ENCODE measurements at places on chromosomes 1 and 21.

DNA sequence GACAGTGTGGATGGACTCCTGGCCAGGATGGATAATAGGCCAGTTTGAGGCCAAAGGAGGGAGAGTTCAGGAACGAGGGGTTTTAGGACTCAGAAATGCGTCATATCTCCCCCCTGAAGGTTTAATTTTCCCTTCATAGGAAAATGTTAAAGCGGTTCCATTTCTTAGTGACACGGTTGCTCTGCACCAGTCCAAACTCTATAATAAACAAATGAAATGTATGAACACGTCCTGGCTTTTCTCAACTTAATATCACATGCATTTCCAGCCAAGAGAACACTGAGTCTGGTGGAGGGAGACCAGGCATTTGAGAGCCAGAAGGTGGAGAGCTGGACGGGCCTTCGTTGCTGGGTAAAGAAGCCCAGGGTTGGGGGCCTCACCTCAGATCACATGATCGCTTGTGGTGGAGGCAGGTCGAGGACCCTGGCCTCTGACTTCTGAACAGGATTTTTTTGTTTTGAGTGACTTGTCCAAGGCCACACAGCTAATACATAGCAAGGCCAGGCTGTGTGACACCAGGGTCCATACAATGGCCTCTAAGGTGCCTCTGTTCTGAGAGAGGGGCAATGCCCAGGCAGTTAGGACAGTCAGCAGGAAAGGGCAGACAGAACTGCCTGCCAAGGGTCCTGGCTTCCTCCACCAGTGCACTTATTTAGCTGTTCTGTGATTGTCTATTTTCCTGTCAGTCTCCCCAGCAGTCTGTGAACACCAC lies 11.4 kb downstream of the SLC1A7 start:
- DNase-seq, result no peak

DNA sequence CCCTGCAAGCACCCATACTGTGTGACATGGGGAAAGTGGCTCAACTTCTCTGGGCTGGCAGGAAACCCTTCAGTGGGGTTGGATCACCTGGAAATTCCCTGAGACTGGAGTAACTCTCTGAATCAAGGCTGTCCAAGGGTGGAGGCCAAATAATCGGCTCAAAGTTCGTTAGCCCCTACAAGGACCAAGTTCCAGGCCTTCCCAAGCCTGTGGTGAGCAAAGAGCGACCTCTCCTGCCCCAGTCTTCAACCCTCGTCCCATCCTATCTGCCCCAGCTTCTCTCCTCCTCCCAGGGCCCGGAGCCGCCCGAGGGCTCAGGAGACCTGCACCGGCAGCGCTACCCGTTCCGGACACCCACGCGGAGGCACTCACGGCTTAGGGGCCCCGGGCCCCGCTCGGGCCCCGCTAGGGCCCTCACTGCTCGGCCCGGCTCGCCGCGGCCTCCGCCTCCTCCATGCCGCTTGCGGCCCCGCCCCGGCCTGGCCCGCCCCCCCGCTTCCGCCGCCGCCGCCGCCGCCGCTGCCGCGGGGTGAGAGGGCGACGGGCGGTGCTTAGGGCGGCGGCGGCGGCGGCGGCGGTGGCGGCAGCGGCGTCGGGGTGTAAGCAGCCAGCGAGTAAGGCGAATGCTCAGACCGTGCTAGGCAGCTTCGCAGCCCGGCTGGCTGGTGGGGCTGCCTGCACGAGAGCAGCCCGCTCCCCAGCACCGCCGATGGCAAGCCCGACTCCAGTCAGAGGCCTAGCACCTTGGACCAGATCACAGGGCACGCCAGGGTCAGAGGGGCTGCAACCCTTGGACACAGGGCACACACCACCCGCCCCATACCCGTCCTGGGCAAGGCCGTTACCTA lies at the start of gene POMGNT1:
POMGNT1 (minus strand) TSS at position 471 of the 848 bp plus-strand sequence. CDS start 613 bp downstream, outside the sequence.
- peak; percentile 51 for DNase-seq

- DNase-seq, result peak; percentile 53
Measured at GRCh38 chr1:152188673-152189591, 29.9 kb upstream of the RPTN start.

DNA sequence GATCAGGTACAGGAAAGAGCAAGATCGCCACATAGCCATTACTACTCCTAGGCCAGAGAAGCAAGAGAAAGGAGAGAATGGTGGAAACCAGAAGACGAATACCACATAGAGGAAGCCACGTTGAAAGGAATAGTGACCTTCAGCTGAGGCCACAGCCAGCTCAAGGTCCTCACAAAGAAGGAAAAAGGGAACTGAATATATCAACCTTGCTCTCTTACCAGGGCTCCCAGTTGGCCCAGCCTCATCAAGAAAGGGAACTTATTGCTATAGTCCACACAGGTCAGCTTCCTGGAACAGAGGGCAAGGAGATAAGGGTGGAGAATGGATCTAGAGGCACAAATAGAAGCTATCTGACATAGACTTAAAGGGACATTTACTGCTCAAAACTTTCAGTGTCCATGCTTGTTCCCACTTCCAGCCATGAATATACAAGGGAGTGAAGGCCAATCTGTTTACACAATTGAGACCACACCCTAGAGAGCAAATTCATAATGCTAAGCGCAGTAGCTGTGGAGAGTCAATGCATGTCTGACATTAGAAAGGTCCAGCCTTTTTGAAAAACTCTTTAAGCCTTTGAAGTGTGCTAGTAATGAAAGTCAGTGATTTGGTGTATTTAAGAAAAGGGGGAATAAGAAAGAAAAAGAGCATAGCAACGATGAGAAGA lies 120.7 kb upstream of the ZC3H11B start:
- no peak for DNase-seq

- DNase-seq, result no peak
Measured at GRCh38 chr1:147492207-147492606, 49.1 kb upstream of the BCL9 start.

All from T-cell (primary cell).